ENCODE measurements at places on chromosomes 12 and 14.

DNA sequence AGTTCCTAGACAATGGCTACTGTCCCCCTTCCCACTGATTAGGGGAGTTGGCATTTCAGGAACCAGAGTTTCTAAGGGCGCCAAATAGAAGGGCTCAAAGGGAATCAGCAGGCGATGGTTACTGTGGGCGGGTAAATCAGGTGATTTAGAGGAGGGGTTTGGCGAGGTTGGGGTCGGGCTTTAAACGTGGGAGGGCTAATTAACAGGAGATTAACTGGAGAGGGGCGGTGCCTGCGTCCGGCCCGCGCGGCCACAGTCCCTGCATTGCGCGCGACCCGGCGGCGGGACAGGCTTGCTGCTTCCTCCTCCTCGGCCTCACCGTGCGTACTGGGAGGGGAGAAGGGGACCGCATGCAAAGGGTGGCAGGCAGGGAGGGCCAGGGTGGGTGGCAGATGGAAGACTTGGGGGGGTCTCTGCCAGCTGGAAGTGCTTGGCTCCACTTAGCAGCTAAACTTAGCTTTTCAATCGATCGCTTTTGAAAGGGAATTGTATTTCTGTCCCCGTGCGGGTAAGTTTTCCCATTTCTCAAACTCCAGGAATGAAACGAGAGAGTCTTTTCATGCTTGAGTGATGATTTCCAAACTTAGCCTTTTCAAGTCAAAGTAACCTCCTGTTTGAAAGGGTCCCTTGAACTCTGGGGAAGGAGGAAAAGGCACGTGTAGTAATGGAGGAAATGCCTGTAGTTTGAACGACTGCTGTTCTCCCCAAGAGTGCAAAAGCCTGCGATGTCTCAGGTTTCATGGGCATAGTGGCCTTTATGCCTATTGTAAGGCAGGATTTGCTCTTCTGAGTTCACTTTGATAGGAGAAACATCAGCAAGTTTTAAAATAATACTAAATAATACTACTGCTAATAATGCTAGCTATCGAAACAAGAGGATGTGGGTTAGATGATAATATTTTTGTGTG is at the start of gene MGST1:
TSS of gene MGST1 (plus strand) at position 255 of the 908 bp plus-strand sequence. CDS start 6,608 bp downstream, outside the sequence.
- DNase-seq, result peak; percentile 54

DNA sequence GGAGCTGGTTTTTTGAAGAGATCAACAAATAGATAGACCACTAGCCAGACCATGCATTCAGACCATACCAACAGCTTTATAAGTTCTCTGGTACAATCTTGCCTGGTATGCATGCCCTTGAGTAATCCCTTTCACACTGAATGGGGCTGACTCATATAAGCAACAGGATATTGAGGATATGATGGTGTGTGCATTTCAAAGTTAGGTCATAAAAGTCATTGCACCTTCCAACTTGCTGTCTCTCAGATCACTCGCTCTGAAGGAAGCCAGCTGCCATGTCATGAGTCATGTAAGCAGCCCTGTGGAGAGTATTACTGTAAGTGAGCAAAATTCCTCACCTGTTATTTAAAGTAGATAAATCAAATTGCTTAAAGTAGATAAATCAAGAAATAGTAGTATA is 45.0 kb upstream of the OR6J1 start:
- DNase-seq, result no peak

DNA sequence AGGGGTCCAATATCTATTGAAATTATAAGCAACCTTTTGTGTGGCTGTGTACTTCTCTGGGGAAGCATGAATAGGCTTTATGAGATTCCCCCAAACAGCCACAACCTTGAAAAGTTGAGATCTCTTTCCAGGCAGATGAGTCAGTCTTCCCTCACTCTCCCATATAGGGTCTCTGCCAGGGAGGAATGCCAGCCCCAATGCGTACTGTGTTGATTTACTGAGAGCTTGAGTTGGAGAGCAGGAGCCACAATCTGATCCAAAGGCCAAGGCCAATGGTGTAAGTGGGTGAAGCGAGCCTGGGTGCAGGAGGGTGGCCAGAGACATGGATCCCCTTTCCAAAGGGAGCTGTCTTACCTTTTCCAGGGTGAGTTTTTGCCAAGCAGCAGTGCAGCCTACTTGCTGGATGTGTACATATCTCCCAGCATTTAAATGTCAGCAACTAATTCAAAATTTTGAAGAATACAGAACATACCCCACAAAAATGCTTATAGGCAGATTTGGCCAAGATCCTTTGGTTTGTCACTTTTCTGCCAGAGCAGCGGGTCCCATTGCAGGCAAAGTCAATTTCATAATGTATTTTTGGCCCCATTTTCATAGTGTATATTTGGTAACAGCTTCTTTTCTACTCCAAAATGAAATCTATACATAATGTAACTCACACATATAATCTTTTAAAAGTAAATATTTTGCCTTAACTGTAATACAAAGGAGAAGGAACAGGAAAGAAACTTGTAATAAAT is 88.2 kb downstream of the TBC1D30 start:
- DNase-seq, result no peak

DNA sequence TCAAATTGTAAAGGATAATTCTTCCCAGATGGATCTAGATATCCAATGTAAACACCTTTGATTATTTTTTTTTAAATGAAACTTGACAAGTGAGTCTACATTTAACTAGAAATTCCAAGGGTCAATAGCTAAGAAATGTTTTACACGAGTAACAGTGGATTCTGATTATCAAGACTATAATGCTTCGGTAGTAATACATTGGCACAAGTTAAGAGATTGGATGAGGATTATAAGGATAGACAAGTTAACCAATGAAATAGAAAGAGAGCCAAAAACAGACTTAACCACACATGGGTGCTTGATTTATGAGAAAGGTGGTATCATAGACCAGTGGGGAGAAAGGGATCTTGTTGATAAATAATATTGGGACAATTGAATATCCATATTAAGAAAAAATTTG is 40.3 kb upstream of the PCED1B start:
- no peak for DNase-seq

- peak; percentile 94 for DNase-seq
These were observed 7.7 kb downstream of the AHNAK2 start for GRCh38 chr14:104970231-104971068.

- DNase-seq, result no peak
These were observed 336.9 kb downstream of the BMP4 start for GRCh38 chr14:53619691-53620231.

- no peak for DNase-seq
These were observed 153.9 kb downstream of the PRKCH start for GRCh38 chr14:61475316-61475715.

- no peak for DNase-seq
These were observed 1945.1 kb upstream of the SEL1L start for GRCh38 chr14:83478741-83479140.

DNA sequence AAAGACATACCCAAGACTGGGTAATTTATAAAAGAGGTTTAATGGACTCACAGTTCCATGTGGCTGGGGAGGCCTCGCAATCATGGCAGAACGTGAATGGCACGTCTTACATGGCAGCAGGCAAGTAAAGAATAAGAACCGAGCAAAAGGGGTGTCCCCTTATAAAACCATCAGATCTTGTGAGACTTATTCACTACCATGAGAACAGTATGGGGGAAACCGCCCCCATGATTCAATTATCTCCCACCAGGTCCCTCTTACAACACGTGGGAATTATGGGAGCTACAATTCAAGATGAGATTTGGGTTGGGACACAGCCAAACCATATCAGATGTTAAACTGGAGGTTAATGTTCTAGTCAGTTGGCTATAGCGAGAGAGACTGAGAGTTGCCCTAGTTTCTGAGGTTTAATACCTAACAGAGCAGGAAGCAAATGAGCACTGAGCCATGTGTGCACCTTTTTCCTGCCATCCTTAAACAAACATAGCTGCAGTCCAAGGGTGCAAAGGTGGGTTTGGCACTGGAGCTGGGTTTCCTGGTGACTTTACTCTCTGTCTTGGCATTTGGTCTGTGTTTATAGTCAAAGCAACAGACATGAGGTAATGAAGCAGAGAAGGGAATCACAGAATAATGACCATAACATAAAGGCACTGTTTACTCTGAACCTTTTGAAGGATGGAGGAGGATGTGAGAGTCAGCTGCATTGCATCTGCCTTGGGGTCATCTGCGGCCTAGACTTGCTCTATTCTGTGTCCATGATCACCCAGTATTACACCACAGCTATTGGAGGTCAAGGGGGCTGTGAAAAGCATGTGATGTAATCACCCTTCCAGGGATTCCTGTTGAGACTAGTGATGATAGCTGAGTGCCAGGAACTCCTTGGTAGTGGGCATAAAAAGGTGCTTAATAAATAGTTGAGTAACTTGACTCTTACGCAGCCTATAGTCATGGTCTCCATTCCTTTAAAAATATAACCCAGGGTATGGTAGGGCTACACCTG is 83.6 kb upstream of the USP44 start:
- DNase-seq, result no peak

GRCh38 chr12:12072064-12072760 is 1.5 kb downstream of the BCL2L14 start:
- no peak for DNase-seq

DNA sequence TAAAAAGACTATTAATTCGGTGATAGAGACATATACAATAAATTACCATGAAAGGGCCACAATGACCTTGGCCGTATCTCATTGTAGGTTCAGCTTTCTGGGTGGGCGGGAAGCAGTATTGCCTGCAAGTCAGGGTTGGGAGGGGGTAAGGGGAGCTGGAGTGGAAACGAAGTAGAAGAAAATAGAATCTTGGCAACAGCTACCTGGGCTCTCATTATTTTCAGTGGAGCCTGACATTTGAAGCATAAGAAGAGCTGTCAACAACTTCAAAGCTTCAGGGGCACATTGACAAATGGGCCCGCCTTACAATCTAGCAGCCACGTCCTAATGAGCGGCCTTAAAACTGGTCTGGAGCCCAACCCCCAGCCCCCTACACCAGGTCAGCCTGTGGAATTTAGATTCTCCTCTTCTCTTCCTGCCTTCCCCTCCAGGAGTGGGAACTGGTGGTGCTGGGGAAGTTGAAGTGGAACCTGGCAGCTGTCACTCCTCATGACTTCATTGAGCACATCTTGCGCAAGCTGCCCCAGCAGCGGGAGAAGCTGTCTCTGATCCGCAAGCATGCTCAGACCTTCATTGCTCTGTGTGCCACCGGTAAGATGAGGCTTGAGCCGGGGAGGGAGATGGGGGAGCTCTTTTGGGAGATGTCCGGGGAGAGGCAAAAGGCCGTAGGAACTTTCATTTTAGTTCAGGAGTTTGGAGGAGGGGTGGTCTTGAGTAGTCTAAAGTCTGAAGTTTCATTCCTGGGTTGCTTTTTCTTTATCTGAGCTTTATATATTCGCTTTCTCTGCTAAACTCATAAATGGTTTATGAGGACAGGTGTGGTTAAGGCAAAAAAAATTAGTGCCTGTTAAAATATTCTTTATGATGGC is 5.0 kb downstream of the CCND2 start:
- DNase-seq, result peak; percentile 84

- DNase-seq, result no peak
These were observed 268.7 kb upstream of the PDE3A start for GRCh38 chr12:20099395-20100183.

DNA sequence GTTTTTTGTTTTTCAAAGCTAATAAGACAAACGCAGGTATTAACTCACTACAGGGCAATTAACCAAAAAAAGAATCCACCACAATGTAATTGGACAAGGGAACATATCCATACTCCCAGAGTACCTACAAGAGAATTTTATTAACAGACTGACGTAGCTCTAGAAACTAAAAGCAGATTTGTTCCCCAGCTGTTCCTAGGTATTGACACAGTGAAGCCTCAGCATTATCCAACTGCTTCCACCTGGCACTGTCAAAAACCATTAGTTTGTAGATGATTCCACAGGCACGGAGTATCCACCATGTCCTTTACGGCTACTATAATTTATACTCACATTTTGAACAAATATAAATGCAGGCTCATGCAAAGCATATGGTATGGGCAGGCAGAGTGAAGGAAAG is 22.3 kb downstream of the PPM1H start:
- DNase-seq, result no peak

DNA sequence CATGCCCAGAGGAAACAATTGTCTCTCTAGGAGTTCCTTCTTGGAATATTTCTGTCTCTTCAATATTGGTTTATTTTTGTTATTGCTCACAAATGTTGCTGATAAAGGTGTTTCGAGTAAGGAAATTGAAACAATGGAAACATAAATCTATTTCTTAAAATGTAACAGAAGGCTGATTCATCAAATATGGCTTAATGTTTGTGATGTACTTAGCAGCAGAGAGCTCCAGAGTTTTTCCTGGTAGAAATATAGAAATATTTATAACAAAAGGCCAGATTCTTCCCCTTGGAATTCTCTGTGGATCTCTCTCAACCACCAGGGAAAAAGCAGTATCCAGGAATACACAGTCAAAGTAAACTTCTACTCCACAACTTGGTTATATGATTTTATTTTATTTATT is 149.2 kb upstream of the LRIG3 start:
- DNase-seq, result no peak

DNA sequence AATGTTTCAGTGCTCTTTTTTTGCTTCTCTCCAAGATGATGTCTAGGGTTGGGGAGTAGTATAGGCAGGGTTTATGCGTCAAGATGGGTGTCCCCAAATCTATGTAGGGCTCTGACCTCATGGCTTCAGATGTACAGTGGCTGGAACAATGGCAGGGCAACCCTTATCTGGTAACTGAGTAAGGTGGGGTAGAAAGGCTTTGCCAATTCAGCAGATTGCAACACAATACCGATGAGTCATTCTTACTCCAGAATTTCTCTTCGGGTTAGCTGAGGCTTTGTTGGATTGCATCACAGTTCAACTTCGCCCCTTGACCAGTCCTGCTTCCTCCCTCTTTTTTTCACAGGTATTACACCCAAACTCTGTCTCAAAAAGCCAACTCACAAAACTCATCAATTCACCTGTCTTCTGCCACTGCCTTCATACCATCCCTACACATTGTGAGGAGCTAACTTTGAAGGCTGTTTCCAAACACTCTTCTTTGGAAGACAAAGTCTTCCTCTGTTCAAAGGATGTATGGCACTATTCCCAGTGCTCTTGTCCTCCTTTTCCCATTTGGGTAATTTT is 190.2 kb upstream of the CNOT2 start:
- DNase-seq, result no peak

DNA sequence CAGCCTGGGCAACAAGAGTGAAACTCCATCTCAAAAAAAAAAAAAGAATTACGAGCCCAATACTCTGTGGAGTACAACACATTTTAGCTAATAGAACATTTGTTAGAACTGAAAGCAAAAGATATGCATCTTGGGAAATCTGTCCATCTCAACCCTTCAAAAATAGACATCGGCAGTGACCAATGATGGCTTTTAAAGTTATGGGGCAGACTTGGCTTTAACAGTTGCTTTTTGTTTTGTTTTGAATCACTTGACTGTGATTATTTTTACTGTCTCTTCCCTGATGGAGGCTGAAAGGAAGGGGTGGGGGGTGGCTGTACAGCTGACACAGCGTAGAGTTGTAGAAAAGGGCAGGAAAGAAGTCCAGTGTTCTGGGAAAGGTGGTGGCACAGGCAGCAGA is 2.2 kb downstream of the FKBP11 start:
- DNase-seq, result no peak

Data from tibial artery (tissue), 4 donors.